NCI-H526 (cell line): ENCODE measurements at places on chromosomes 5 and 9.

- no peak for DNase-seq
Observed at GRCh38 chr5:126383246-126383645, 40.0 kb upstream of the GRAMD2B start.

DNA sequence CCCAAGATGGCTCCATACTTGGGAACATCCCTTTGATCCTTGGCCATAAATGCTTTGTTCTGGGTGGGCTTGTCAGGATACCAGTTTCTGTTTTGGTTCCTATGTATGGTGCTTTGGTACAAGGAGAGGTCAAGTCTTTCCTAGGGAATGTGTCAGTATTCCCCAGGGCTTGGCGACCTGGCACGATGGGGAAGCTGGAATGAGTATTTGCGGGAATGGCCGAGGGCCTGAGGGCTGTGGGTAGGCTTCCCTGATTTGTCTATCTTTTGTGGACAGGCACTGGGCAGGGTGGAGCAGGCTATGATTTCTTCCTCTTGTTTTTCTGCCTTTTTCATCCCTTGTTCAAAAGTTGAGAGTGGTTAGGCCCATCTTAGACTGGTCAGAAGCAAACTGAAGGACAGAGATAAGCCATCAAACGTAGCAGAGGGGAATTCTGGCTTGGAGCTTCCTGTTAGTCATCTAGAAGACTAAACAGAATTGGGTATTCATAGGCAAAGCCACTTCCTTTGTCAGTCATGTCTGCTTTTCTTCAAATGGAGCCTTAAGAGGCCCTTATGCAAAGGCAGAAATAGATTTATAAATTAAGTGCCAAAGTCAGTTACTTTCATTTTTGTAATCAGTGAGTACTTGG lies 13.7 kb downstream of the DOCK2 start:
- no peak for DNase-seq

DNA sequence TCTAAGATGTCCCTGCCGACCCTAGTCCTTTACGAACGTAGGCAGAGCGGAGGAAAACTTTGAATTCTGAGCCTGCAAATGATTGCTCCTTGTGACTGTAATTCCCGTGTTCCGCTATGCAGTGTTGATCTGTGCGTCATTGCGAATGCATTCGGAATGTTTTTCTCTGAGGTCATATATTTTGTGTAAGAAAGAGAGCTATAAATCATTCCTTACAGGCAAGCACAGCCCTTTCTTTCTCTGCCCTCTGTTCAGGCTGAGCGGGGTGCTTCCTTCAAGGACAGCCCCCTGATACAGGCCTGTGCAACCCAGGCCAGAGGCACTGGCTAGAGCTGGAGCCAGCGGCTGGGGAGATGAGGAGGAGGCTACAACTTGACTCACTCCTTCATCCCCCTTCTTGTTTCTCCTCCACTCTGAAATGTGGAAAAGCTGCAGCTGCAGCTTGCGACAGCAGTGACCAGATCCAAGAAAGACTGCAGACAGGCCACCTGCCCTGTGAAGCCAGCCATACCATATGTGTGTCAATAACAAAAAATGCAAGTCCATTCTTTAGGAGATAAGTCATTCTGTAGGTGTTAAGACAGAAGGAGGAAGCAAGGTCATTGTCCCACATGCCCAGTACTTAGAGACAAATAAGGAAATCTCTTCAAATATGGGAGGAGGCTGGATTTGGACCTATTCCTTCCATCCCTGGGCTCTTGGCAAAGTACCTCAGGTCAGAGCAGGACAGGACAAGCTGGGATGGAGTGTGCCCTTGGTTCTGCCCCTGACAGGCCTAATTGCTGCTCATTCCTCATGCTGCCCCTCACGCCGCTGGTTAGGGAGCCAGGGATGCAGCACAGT lies 345.7 kb upstream of the WWC1 start:
- DNase-seq: no peak

GRCh38 chr9:124078641-124079040 lies 67.1 kb downstream of the LHX2 start:
- DNase-seq: no peak

DNA sequence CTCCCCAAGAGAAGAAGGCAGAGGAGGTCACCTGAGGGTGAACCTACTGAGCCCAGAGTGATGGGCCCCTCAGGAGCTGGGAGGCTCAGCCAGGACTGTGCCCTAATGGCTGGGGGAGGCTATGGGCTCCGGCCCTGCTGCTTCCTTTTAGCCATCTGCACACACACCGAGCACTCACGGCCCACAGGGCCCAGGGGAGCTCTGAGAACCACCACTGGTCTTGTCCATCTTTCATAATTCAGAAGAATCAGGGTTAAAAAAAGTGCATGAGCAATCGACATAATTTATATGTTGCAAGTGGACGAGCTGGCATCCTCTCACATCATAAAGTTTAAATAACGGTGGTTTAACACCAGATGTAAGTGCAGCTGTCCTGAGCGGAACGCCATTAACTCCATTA lies 162.1 kb downstream of the FSTL4 start:
- DNase-seq: no peak

GRCh38 chr5:40364441-40364840 lies 315.3 kb upstream of the PTGER4 start:
- no peak for DNase-seq

- DNase-seq: no peak
Observed at GRCh38 chr5:61706751-61707150, 374.7 kb downstream of the ZSWIM6 start.

GRCh38 chr5:174529925-174530681 lies 194.3 kb upstream of the MSX2 start:
- no peak for DNase-seq

DNA sequence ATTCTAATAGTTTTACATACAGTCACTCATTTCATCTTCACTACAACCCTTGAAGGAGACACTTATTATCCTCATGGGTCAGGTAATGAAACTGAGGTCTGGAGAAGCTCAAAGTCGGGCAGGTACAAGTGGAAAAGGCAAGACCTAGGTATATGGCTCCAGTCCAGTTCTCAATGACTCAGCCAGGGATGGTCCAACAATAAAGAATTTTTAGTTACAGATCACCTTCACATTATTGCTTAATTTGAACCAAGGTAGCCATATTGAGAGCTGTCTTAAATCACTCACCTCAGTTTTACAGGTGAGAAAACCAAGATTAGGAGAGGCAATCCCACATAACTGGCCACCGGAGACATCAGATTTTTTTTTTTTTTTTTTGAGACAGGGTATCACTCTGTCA lies 55.4 kb downstream of the PTPN3 start:
- DNase-seq: no peak

DNA sequence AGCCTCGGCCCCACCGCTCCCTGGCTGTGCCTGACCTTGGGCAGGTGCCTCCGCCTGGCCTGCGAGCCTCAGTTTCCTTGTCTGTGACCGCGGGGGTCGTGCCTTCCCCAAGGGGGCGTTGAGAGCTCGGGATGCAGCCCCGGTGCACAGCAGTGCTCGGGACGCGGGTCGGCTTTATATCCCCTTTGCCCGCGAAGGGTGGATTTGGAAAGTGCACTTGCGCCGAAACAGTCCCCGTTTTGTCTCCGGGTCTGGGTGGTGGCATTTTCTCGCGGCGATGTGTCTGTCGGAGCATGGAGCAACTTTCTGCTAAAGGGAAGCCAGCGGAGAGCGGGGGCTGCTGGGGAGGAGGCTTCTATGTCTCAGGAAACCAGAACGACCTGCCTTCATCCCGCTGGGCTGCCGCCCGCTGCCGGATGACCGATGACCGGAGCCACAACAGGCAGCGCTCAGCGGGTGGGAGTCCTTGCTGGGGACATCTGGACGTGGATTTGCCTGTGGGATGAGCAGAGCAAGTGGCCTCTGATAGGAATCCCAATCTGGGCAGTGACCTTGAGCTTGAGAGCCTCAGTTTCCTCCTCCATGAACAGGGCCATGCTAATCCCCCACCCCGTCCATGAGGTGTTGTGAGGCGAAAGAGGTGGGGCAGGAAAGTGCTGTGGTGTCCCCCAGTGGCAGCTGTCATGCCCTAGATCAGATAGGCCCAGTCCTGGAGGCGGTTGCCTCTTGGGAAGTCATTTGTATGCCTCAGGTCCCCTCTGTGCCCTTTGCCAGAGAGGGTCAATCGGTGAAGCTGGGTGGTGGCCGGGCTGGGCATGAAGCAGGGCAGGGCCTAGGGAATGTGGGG lies 651 bp downstream of the HRH2 start:
- DNase-seq: no peak

GRCh38 chr9:35651956-35652828 lies 1.5 kb upstream of the SIT1 start:
- no peak for DNase-seq

GRCh38 chr5:31913808-31914207 lies 260.3 kb downstream of the GOLPH3 start:
- no peak for DNase-seq

DNA sequence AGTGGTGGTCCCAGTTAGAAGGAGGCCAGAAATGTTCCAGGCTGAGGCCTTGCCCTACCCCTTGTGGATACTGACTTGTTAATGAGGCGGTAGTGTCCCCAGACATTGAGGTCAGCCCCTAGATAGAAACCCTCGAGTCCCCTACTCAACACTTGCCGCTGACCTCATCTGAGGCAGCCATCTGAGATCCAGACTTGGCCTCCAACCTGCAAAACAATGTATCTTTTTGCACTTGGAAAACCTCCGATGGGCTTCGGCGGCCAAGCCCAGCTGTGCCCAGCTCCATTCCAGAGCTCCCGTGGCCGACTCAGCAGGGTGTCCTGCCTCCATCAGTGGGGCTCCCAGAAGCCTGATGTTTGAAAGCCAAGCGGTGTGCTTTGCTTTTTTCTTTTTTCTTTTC lies 122.1 kb downstream of the WNK2 start:
- DNase-seq: no peak

- peak; percentile 18 for DNase-seq
Observed at GRCh38 chr9:113302792-113303418, at the start of gene RNF183. Gene RNF183 (minus strand): TSS chr9:113303376. CDS start chr9:113298184, 5,192 bp downstream.
